ENCODE measurements at places on chromosomes 2 and 18. TPM values are rescaled to one million over a fixed set of nuclear protein-coding genes. Genes with fewer than 3 reads are reported as not detected.

LIMS2 gene
- 3.8 TPM for total RNA-seq

UGT1A9 gene
- total RNA-seq = not detected

SERPINB2 gene
- 0.32 TPM for total RNA-seq

CCDC85A gene
- 0.35 TPM for total RNA-seq

CD207 gene
- total RNA-seq = 0.40 TPM

DNAH6 gene
- total RNA-seq = 2.4 TPM

KCNS3 gene
- 0.40 TPM for total RNA-seq

DNA sequence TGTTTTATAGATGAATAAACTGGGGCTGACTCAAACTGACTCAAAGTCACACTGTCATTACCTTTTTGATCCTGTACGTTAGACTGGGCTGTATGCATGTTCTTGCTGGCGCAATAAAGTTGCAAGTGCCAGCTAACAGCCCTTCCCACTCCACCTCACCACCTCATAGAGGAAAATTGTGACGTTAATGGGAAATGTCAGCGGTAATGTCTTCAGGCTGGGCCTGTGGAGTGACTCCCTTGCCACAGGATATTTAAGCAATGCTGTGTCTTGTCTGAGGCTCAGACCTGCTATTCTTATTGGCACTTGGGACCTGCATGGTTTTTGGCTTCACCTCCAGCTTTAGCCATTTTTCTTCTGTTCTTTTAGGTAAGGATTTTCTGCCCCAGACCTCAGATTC, 25.2 kb upstream of the CASP10 start:
- no peak for DNase-seq

DNA sequence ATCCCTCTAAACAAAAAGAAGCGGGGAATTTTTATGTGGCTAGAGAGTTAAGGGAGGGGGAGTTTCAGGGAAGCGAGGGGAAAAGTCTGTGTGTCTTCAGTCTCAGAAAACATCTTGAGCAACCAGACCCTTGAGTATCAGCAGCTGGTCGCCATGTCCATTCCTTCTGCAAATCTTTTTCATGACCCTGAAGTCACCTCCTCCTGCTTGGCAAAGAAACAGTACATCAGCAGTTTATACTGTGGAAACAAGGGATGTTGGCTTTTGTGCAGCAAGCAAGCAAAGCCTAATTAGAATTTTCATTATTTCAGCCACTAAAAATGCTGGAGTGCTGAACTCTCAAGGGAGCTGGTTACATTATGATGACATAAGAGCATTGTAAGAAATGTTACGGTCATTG, 187.4 kb upstream of the SLC8A1 start:
- DNase-seq = no peak

GRCh38 chr2:134862674-134863073, 24.3 kb downstream of the ACMSD start:
- DNase-seq = no peak

DNA sequence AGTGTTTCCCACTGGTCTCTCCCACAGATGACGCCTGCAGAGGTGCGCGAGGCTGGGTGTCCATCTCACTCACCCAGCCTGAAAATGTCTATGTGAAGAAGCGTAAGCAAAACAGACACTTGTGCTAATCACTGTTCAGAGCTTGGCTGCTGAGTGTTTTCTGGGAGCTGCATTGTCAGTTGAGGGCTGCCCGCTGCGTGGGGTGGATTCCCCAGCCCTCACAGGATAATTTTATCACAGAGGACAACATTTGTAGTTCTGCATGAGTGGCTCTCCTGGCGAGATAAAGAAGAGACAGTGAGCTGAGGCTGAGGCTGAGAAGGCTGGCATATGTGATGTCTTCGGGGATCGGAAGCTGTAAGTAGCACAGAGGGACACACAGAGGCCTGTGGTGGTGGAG, 16.2 kb upstream of the CAPN13 start:
- DNase-seq = no peak

Data from ovary (tissue), 10 donors.